Activated CD4-positive, alpha-beta T cell treated with anti-CD3 and anti-CD28 coated beads, Interleukin-2, amount 10 ng/mL, durations not matched to agents 24 days and 14 days (primary cell): ENCODE measurements at places on chromosomes 3 and 15. TPM values are rescaled to one million over a fixed set of nuclear protein-coding genes. Genes with fewer than 3 reads are reported as not detected.

The P2RY14 gene
- total RNA-seq, result 2.5 and 3.0 TPM in 2 replicates

The ARHGEF26 gene
- total RNA-seq, result 0.09 and 0.12 TPM in 2 replicates

The GOLGA8J gene
- not detected in 2 replicates for total RNA-seq

The RGMA gene
- 0.07 TPM in 1 of 2 replicates, not detected in the other for total RNA-seq

The COLQ gene
- total RNA-seq, result 1.7 TPM in 2 replicates

The GATM gene
- 0.65 and 1.0 TPM in 2 replicates for total RNA-seq

The ELL3 gene
- total RNA-seq, result 1.2 and 1.3 TPM in 2 replicates

The NBEAL2 gene
- total RNA-seq, result 115 and 119 TPM in 2 replicates

The CHDH gene
- 0.62 and 0.75 TPM in 2 replicates for total RNA-seq

The IGSF10 gene
- total RNA-seq, result not detected in 2 replicates

The ITGB5 gene
- 2.1 and 2.2 TPM in 2 replicates for total RNA-seq

The TOP2B gene
- total RNA-seq, result 137 and 147 TPM in 2 replicates

The TMEM108 gene
- total RNA-seq, result not detected in 2 replicates

The FOXB1 gene
- 0.54 and 0.68 TPM in 2 replicates for total RNA-seq

The SLC22A14 gene
- total RNA-seq, result not detected in 2 replicates

The GOLGA8G gene
- total RNA-seq, result not detected in 2 replicates

The CCR3 gene
- total RNA-seq, result not detected in 2 replicates

The C3orf22 gene
- total RNA-seq, result not detected in 2 replicates

The MME gene
- total RNA-seq, result not detected in 2 replicates

The LRRC34 gene
- 4.7 and 5.8 TPM in 2 replicates for total RNA-seq

The SLC15A2 gene
- total RNA-seq, result 0.95 and 2.7 TPM in 2 replicates

The IDH3A gene
- 165 and 169 TPM in 2 replicates for total RNA-seq

The TMCO5A gene
- total RNA-seq, result not detected in 2 replicates

The SLC2A2 gene
- total RNA-seq, result not detected in 2 replicates

The AHSG gene
- total RNA-seq, result not detected in 2 replicates

The FBXO40 gene
- not detected in 2 replicates for total RNA-seq
